NB4 (cell line): ENCODE measurements at places on chromosomes 5 and 9.

DNA sequence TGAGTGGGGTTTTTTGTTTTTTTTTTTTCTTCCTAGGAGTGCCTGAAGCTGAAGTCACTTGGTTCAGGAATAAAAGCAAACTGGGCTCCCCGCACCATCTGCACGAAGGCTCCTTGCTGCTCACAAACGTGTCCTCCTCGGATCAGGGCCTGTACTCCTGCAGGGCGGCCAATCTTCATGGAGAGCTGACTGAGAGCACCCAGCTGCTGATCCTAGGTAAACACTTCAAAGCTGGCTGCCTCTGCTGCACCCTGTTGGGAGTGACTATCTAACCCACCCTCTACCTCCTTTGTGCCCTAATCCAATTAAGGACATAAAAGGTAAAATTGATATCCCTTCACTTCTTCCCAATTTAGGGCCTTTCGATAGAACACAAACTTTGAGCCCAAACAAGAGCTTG is 206.8 kb downstream of the SAXO1 start:
- DNase-seq = no peak

GRCh38 chr9:89793124-89793495 is 188.3 kb downstream of the GADD45G start:
- DNase-seq = no peak

- DNase-seq = no peak
Measured at GRCh38 chr5:126438868-126439267, 15.7 kb downstream of the GRAMD2B start.

DNA sequence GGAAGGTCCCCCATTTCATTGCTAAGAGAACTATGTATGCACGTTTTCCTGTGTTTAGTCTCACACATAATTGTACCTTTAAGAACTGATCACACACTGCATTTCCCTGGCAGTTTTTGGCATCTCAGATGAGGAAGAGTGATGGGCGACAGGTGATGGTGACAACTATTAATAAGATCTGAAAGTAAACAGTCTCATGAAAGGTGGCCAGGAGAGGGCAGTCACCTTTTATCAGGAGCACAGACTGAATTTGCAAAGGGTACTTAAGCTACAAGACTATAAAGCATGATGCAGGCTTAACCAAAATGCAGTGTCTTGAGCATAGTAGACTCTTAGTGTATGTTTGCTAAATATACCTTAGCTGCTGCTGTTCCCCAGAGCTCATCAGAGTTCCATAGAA is 91.5 kb downstream of the GHR start:
- DNase-seq = peak; percentile 13

DNA sequence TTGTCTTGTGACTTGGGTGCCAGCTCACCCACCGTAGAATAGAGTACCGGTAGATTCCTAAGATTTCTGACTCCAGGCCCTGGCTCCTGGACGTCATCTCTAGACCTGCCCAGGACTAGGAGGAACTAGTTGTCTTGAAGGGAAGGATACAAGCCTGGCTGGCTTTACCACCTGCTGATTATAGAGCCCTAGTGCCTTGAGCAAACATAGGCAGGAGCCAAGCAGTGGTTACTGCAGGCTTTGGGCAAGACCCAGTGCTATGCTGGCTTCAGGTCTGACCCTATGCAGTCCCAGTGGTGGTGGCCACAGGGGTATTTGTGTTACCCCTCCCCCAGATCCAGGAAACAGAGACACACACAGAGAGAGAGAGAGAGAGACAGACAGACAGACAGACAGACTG is 606.2 kb downstream of the PDE4D start:
- no peak for DNase-seq

- no peak for DNase-seq
Measured at GRCh38 chr9:35406183-35406959, 83.5 kb upstream of the RUSC2 start.

DNA sequence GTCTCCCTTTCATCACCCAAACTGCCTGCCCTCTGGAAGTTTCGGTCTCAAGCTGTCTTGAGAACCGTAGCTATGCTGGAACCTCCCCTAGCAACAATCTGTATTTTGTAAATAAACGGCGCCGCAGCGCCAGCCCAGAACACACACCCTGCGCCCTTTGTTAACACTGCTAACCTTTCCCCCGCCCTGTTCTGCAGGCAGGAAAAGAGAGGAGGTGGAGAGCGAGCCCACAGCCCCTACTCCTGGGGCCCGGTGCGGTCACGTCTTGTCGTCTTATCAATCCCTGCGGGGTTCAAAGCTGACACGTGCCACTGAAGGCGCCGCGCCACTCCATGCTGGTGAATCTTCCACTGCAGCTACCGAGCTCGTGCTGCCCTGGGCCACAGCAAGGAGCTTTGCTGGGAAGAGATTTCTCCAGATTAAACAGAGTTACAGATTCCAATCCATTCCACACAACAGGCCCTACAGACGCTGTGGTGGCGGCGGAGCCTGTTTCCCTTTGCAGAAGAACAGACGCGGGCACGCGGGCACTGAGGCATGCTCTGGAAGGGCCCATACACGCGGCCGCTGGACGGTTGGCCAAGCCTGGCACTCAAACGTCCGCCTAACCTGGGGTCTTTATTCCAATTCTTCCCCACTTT is 25.3 kb downstream of the ZDHHC11B start:
- DNase-seq = no peak

- no peak for DNase-seq
Measured at GRCh38 chr5:8773046-8773615, 772.7 kb downstream of the SEMA5A start.

GRCh38 chr5:158450751-158451171 is 591.8 kb upstream of the CLINT1 start:
- DNase-seq = no peak

DNA sequence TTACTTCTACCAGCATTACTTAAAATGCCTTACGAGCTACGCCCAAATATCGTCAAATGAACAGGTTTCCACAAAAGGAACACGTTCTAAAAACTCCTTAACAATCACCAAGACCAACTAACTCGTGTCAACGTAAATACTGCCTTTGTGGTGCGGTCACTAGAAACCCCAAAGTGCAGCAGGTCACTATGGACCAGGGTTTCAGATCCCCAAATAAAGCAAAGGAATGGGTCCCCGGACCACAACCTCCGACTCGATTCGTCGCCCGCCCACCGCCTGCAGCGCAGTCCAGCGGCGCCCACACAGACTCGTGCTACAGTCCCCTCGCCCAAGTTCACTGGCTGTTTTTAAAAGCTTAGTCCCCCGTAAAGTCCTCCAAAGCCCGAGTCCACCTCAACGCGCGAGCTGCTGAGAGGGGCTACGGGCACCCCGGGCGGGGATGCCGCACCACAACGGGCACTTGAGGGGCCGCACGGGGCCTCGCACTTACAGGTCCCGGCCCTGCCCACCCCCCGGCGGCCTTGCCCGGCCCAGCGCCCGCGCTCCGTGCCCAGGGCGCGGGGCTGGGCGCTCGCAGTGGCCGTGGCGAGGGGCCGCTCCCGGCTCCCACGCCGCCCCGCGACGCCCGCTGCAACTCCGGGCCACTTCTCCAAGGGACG is 1.1 kb downstream of the NFIB start:
- no peak for DNase-seq

DNA sequence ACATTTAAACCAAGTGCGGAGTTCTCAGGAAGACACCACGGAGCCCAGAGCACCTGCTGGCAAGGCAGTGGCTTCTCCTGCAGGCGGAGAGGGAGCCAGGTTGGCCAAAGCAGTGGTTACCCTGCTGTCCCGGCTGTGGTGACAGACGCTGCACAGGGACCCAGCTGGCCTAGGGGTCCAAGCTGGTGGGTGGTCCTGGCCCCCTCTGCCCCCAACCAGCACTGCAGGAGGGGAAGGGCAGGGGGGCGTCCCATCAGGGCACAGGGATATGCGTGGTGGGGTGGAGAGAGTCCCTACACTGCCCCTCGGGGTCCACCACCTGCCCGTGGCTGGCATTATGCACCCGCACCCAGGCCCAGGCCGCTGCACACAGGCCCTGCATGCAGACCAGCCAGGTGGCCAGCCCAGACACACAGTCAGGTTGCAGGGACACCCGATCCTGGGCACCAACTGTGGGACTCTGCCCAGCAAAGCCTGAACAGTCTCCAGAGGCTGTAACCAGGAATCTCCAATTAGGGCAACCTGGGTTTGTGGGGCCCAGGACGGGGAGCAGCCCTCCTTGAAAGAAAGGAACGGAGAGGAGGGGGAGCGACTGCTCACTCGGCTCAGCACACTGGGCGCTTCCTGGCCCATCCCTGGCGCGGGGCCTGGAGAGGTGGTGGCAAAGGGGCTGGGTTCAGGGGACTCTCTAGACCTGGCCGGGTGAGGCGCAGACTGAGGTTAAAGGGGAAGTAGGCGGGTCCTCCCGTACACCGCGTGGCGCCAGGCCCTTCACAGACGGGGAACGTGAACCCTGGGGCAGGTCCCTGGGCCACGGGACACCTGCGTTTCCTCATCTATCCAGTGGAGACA is 46.3 kb downstream of the NACC2 start:
- DNase-seq = peak; percentile 40

DNA sequence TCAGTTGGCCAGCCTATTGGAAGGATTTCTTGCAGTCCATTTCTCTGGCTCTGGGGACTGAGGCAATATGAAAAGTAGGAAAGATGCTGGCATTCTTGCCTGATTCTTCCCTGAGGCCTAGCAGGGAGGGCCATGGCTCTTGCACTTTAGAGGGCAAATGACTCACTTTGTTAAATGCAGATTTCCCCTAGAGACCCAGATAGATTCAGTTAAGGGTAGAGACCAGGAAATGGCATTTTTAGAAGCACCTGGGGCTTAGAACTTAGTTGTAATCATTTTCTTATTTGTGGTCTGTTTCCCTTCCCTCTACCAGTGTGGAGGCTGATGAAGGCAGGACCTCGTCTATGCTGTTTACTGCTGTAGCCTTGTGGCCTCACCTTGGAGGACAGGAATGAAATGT is 112.8 kb upstream of the NR3C1 start:
- peak; percentile 8 for DNase-seq

DNA sequence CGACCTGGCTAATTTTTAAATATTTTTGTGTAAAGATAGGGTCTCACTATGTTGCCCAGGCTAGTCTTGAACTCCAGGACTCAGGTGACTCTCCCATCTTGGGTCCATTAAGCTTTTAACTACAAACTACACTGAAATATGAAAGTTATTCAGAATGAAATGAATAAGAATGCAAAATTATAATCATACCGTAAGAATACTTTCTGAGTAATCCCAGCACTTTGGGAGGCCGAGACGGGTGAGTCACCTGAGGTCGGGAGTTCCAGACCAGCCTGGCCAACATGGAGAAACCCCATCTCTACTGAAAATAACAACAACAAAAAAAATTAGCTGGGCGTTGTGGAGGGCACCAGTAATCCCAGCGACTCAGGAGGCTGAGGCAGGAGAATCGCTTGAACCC is 1.1 kb upstream of the ORM1 start:
- no peak for DNase-seq

DNA sequence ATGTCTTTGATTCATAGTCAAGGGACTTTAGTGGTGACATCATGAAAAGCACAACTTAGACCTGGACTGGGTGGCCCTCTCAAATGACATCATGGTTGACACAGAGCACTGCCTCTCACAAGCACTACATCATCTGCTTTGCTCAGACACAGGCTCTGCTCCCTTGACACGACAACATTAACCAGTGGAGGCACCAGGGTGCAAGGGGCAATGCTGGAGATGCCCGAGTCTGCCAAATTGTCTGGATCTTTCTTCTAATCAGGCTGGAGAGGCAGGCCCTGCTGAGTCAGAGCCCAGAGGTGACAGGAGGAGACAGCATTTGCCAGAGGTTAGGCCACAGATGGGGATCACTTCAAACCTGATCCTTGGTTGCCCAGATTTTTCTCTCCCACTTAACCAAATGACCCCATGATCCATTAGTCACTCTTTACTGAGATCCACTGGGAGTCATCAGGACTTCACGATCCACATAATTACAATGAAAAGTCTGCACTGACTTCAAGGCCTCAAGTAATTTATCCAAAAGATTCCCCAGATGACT is 174.4 kb downstream of the SLIT3 start:
- no peak for DNase-seq

GRCh38 chr9:37542895-37543294 is 33.3 kb downstream of the FBXO10 start:
- DNase-seq = no peak

- no peak for DNase-seq
Measured at GRCh38 chr5:152188251-152188650, 216.8 kb downstream of the NMUR2 start.

- peak; percentile 58 for DNase-seq
Measured at GRCh38 chr9:121268598-121268850, 562 bp downstream of the GSN start.

- no peak for DNase-seq
Measured at GRCh38 chr5:3393920-3394597, 201.6 kb upstream of the IRX1 start.

DNA sequence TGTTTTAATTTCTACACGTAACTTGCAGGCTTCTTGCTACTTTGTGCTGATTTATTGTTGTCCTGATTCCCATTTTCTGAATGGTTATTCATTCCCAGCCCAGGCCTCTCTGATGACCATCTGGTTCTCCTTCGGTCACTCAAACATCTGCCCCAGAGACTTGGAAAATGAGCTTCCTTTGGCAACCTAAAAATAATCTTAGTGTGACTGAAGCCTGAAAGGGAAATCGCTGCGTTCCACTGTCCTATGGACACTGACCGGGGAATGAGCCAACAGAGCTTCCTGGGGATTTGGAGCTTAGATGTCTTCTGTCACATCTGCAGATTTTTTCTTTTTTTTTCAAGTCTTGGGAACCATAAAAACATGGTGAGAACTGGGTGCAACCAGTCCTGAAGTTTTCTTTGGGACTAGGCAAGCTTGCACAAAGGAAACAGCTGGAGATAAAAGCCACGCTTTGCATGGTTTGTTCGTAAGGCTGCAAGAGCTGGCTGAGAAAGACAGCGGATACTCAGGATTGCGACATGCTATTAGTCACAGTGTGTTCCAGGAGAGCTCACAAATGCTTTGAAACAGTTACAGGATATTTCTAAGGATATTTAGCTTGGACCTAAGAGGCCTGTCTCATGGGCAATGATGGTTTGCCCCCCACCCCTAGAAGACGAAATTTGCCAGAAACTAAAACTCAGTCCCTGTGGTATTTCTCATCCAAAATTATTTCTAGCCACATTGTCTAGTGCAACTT is 146.2 kb downstream of the GOLPH3 start:
- peak; percentile 97 for DNase-seq

DNA sequence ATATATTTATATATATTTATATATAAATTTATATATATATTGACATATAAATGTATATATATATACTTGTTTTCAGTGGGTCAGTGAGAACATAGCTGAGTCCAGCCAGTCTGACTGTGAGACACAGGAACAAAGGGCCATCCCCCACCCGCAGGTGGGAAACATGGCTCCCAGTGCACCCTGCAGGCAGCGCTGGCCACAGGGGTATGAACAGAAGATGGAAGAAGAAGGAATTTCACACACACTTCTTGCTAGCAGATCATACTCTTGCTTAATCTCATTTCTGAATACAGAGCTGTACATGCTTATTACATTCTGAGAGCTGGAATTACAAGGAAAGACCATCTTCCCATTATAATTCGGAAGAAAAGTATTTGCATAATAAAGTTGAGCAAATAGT is 595.4 kb downstream of the IRX1 start:
- peak; percentile 11 for DNase-seq

DNA sequence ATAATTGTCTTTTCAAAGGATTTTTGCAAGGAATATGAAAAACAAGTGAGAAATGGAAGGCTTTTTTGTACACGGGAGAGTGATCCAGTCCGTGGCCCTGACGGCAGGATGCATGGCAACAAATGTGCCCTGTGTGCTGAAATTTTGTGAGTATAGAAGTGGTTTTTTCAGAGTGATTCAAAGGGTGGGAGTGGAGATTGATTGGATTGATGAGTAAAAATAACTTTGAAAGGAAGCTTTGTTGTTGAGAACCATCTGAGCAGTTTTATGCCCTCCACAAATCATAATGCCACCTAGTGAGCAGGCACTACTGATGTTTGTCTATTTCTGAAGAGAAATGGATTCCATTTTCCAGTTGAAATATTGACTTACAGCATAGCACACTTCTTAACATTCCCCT is 30.6 kb downstream of the SPINK5 start:
- DNase-seq = no peak
